ENCODE measurements at places on chromosomes 7 and 10. TPM values are rescaled to one million over a fixed set of nuclear protein-coding genes. Genes with fewer than 3 reads are reported as not detected.

GRCh38 chr10:16819436-16819835, 2.2 kb upstream of the RSU1 start:
- DNase-seq = no peak
- peaks cover 22% of the 10 kb centered on the region for H3K36me3 ChIP-seq
- H3K4me3 ChIP-seq = no peak overlapping the region
- H3K27ac ChIP-seq = no peak overlapping the region

DNA sequence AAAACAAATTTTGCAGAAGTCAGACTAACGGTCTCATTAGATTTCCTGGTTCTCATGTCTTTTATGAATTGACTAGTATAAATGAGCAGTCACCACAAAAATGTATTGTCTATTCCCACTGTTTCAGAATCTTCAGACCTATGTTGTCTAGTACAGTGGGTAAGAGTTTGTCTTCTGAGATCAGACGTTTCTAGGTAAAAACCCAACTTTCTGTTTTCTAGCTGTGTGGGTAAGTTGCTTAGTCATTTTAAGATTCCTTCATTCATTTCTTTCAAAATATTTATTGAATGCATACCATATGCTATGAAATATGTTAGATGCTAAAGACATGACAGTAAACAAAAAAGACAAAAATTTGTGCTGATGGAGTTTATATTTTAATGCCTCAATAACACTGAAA, 156.3 kb downstream of the POLR1F start:
- DNase-seq = no peak
- H3K27me3 ChIP-seq = no peaks in the 10 kb centered on the region
- H3K27ac ChIP-seq = no peak overlapping the region
- no peaks in the 10 kb centered on the region for H3K36me3 ChIP-seq

DNA sequence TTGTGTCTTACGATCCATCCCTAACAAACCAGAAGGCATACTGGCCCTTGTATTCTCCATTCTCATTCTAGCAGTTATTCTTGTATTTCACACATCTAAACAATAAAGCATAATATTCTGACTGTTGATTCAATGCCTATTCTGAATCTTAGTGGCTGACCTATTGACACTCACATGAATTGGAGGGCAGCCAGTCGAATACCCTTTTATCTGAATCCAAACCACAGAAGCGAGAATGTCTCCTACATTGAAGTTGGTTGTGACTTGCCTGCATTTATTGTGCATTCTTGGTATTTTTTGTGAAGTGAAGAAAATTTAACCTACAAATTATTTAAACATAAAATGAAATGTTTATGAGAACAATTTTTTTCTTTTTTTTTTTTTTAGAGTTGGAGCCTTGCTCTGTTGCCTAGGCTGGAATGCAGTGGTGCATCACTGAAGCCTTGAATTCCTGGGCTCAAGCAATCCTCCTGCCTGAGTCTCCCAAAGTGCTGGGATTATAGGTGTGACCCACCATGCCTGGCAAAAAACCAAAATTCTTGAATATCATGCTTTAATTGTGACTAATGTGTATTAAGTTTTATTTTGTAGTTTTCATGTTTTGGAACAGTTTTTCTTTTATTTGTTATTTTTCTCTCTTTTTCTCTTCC, 22.7 kb downstream of the EXOC4 start:
- no peak overlapping the region for H3K4me3 ChIP-seq
- H3K4me1 ChIP-seq = peaks cover 7% of the 10 kb centered on the region
- no peaks in the 10 kb centered on the region for H3K27me3 ChIP-seq
- DNase-seq = no peak

DNA sequence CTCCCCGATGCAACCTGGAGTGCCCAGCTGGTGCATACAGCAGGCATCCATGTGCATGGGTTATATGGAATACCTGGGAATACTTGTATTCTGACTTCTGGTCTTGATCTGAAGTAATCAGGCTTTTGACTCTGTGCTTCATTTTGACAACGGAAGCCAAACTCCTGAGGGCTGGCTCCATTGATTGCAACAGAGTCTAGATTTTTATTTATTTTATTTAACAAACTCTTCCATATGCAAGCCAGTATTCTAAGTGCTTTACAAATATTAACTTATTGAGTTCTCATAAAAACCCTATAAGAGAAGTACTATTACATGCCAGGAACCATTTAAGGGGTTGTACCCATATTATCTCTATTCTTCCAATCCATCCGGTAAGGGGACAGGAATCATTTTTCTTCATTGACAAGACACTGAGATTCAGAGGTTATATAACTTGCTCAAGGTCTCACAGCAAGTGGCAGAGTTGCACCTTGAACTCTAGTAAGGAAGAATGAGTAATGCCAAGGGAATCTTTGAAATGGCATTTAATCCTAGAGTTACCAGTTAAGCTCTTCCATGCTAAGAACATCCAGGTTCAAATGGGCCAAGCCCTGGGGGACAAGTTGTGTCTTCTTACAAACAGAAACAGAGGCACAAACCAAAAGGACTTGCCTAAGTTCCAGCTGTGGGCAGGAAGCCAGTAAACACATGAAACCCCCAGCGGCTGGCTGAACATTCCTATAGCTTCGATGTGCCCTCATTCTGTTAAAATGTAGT, 241.0 kb downstream of the WDR11 start:
- no peak overlapping the region for H3K4me3 ChIP-seq
- no peaks in the 10 kb centered on the region for H3K36me3 ChIP-seq
- no peaks in the 10 kb centered on the region for H3K27me3 ChIP-seq
- H3K27ac ChIP-seq = no peak overlapping the region

DNA sequence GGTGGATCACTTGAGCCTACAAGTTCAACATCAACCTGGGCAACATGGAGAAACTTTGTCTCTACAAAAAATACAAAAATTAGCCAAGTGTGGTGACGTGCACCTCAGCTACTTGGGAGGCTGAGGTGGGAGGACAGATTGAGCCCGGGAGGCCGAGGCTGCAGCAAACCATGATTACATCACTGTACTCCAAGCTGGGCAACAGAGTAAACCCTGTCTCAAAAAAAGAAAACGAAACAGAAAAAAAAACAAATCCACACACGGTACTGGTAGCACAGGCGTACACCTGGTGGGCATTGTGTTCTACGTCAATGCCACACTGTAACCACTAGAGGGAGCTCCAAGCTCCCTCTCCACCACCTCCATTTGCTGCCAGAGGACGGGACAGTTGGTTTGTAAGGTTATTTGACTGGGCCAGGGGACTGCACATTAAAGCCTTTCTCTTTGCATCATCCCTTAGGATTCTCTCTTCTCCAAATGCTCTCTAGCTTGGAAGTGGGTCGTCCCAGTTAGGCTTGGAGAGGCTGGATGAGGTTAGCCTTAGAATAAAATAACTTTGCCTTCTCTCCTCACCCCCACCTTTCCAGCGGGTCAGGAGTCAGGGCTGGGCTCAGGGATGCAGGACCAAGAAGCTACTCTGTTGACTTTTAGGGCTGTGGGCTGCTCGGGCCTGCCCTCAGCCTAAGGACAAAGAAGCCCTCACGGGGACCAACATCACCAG, 130.8 kb downstream of the SORBS1 start:
- DNase-seq = peak; percentile 32
- H3K27ac ChIP-seq = no peak overlapping the region
- H3K4me1 ChIP-seq = no peaks in the 10 kb centered on the region
- no peaks in the 10 kb centered on the region for H3K36me3 ChIP-seq
- H3K4me3 ChIP-seq = no peak overlapping the region

- peaks cover 73% of the 10 kb centered on the region for H3K27me3 ChIP-seq
- peak overlapping the region; percentile 56 for H3K4me3 ChIP-seq
- DNase-seq = peak; percentile 82
- no peaks in the 10 kb centered on the region for H3K36me3 ChIP-seq
Observed at GRCh38 chr7:129780257-129780973, 168.9 kb downstream of the NRF1 start.

DNA sequence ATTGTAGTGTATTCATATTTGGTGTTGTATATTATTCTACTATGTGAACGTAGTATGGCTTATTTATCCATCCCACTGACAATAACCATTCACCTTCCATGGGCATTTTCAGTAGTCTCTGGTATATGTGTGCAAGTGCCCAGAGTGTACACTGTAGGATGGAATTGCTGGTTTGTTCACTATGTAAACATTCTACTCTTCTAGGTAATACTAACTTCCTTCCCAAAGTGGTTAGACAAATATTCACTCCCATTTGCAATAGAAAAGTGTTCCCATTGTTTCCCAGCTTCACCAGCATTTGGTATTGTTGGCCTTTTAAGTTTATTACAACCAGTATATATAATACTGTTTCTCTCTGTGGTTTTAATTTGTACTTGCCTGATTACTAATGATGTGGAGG, 153.7 kb downstream of the C7orf25 start:
- H3K27me3 ChIP-seq = peaks cover 12% of the 10 kb centered on the region
- no peaks in the 10 kb centered on the region for H3K4me1 ChIP-seq
- H3K4me3 ChIP-seq = no peak overlapping the region
- H3K36me3 ChIP-seq = no peaks in the 10 kb centered on the region

GRCh38 chr7:96614154-96614867, 95.3 kb downstream of the SEM1 start:
- H3K36me3 ChIP-seq = no peaks in the 10 kb centered on the region
- peaks cover 4% of the 10 kb centered on the region for H3K27me3 ChIP-seq
- no peak for DNase-seq

DNA sequence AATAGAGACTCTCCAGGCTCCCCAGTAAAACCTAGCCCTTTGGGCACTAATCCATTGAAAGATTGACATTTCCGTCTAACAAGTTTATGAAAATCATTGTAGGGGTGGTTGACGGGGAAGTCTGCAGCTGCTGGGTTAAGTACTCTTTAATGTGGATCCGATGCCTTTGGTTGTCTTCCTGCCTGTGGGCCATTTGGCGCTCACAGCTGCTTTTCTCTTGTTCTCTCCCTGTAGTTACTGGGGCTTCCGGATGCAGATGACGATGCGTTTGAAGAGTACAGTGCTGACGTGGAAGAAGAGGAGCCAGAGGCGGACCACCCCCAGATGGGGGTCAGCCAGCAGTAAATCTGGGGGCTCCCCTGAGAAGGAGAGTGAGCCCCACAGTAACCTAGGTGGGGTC, 22.4 kb downstream of the MTURN start:
- peak overlapping the region; percentile 23 for H3K27ac ChIP-seq
- no peaks in the 10 kb centered on the region for H3K27me3 ChIP-seq
- H3K4me1 ChIP-seq = peaks cover 32% of the 10 kb centered on the region
- H3K36me3 ChIP-seq = no peaks in the 10 kb centered on the region
- peak; percentile 18 for DNase-seq
- peak overlapping the region; percentile 33 for H3K4me3 ChIP-seq

DNA sequence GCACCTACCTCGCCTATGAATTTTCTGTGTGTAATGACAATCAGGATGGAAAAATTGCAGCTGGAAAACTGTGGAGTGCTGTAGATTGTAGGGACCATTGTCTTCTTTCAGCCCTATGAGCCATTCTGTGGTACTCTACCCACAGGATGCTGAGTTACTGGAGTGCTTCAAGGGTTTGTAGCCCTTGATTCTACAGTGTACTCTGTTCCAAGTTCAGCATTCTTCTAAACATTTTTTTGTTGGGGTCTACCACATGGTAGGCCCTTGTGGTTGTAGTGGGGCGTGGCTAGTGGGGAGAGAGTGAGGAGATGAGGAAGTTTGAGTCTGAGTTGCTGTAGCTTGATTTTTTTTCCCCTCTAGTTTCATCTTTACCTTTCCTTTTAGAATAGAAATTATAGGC, 33.5 kb downstream of the REEP3 start:
- H3K4me1 ChIP-seq = peaks cover 26% of the 10 kb centered on the region
- peak; percentile 31 for DNase-seq
- H3K4me3 ChIP-seq = no peak overlapping the region
- H3K27me3 ChIP-seq = no peaks in the 10 kb centered on the region

GRCh38 chr10:30817541-30817940, 188.0 kb upstream of the LYZL2 start:
- peaks cover 19% of the 10 kb centered on the region for H3K4me1 ChIP-seq
- DNase-seq = no peak
- no peak overlapping the region for H3K27ac ChIP-seq
- H3K36me3 ChIP-seq = no peaks in the 10 kb centered on the region
- no peak overlapping the region for H3K4me3 ChIP-seq

GRCh38 chr10:125171402-125172306, 11.3 kb upstream of the CTBP2 start:
- no peak overlapping the region for H3K27ac ChIP-seq
- H3K4me3 ChIP-seq = no peak overlapping the region
- H3K27me3 ChIP-seq = peaks cover 24% of the 10 kb centered on the region

DNA sequence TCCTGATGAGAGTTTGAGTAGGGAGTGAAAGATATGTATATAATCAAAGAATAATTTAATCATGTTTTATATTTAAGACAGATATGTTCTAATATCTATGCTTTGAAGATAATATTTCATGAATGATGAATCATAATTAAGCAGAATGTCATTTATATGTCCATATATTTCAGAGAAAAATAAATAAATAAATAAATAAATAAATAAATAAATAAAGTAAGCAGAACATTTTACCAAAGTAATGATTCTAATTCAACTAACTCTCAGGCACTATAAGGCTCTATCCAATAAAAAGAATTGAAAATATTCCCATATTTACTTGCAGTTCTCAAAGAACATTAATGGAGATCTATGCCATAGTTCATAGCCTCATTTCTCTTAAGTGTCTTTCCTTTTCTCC, 36.0 kb downstream of the AGR3 start:
- no peaks in the 10 kb centered on the region for H3K4me1 ChIP-seq
- no peak for DNase-seq
- no peak overlapping the region for H3K4me3 ChIP-seq
- no peak overlapping the region for H3K27ac ChIP-seq
- peaks cover 20% of the 10 kb centered on the region for H3K27me3 ChIP-seq
- no peaks in the 10 kb centered on the region for H3K36me3 ChIP-seq

Gene NODAL
- total RNA-seq = not detected

Gene TMEM120A
- 19.6 TPM for total RNA-seq

Gene STAG3
- 21.1 TPM for total RNA-seq

Gene EMX2
- not detected for total RNA-seq

Gene LBX1
- not detected for total RNA-seq

Gene TRIM56
- 35.3 TPM for total RNA-seq

Gene LIPF
- not detected for total RNA-seq

Gene OR13A1
- not detected for total RNA-seq

Data from activated naive CD8-positive, alpha-beta T cell treated with anti-CD3 and anti-CD28 coated beads for 36 hours (primary cell).